ENCODE measurements at places on chromosomes 7 and 10. TPM values are rescaled to one million over a fixed set of nuclear protein-coding genes. Genes with fewer than 3 reads are reported as not detected.

The STRIP2 gene
- total RNA-seq, result 0.14 TPM

DNA sequence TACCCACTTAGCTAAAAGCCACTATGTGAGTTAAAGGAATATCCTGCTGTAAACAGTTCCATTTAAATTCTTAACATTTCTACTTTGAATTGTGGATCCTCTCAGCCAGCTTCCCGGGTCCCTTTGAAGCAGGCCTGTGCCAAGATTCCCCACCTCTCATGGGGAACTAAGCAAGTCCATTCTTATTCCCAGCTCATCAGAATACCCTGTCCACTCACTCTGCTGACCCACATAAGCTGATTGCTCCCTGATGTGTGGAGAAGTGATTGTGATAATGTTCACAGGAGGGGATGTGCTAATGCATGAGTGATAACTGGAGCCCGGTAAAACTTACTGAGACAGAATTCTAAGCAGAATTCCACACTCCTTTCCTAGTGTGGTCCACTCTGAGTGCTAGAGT is 709.7 kb downstream of the CNTNAP2 start:
- no peaks in the 10 kb centered on the region for H3K4me1 ChIP-seq
- no peak for DNase-seq
- no peak overlapping the region for H3K27ac ChIP-seq
- H3K36me3 ChIP-seq, result no peaks in the 10 kb centered on the region

DNA sequence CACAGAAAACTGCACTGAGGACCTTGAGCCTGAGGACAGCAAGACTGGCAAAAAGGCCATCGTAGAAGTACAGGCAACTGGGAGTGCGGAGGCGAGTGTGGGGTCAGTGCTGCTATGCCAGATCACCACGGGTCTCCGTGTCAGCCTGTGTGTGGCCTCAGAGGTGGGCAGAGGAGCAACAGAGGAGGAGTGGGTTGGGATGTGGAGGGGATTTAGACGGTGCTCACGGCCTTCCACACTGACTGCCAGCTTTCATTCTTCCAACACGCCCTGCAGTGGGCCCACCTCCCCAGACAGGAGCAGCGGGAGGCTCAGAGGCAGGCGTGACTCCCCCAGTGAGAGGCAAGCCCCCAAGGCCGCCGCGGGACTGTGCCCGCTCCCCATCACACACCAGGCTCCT is 17.0 kb upstream of the ZMIZ1 start:
- H3K4me3 ChIP-seq, result no peak overlapping the region
- H3K36me3 ChIP-seq, result no peaks in the 10 kb centered on the region
- peaks cover 72% of the 10 kb centered on the region for H3K4me1 ChIP-seq
- no peaks in the 10 kb centered on the region for H3K27me3 ChIP-seq
- H3K27ac ChIP-seq, result no peak overlapping the region

- no peak for DNase-seq
- H3K36me3 ChIP-seq, result no peaks in the 10 kb centered on the region
- H3K4me3 ChIP-seq, result no peak overlapping the region
- H3K27me3 ChIP-seq, result no peaks in the 10 kb centered on the region
- no peak overlapping the region for H3K27ac ChIP-seq
- no peaks in the 10 kb centered on the region for H3K4me1 ChIP-seq
Observed at GRCh38 chr10:13560597-13560996, 26.2 kb upstream of the PRPF18 start.

GRCh38 chr7:157628456-157628855 is 291.7 kb downstream of the DNAJB6 start:
- DNase-seq, result no peak
- no peaks in the 10 kb centered on the region for H3K36me3 ChIP-seq
- H3K4me3 ChIP-seq, result no peak overlapping the region
- H3K27me3 ChIP-seq, result peaks cover 3% of the 10 kb centered on the region
- peaks cover 38% of the 10 kb centered on the region for H3K4me1 ChIP-seq
- no peak overlapping the region for H3K27ac ChIP-seq

DNA sequence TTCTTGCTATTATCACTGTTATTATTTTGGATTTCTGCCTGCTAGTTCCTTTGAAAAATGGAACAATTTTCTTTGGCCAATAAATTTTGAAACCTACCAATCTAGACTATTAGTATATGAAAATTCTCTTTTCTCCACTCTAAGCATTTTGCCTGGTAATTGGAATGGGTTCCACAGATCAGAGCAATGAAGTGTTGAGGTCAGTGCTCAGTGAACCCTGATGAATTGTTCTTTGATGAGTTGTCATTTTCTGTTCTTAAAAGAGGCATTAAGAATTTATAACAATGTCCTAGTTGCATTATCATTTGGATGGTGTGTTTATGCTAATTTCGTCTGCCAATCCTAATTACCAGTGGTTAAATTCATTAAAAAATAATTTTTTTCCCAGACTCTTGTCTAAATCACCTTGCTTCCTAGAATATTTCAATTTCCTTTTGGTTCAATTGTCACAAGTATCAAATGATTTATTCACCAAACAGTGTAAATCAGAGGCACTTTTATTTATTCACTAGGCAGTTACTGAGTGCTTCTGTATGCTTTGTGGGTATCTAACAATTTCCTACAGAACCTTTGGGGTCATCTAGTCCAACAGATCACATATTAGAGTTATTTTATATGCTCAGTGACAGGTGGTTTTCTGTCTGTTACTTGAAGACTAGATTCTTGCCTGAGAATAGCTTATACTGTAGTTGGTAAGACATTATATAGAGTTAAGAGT is 239.0 kb downstream of the DNAJB9 start:
- H3K4me1 ChIP-seq, result no peaks in the 10 kb centered on the region
- no peaks in the 10 kb centered on the region for H3K27me3 ChIP-seq
- H3K27ac ChIP-seq, result no peak overlapping the region
- H3K36me3 ChIP-seq, result no peaks in the 10 kb centered on the region

The FXYD4 gene
- total RNA-seq, result not detected

DNA sequence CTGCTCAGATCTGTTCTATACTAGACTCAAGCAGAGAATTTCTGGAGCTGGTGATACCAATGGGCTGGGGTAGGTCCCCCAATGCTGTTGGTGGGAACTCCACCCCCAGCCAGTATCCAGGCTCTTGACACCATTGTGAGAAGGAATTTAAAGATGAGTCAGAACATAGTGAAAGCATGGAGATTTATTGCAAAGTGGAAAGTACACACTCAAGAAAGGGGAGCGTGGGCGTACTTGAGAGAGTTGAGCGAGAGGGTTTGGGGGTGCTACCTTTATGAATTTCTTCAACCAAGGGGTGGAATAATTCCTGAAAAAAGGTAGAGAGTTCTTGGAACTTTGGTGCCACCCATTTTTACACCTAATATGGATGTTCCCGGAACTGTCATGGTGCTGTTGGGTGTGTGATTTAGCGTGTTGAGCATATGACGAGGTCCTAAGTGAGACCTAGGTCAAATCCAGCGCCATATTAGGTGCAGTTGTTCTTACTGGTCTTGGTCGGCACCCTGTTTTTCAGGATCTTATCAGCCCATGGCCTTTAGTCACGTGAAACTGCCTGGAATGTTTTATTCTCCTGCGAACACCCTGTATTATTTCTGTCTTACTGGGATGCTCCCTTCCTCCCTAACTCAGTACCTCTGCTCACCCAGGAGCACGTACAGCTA is 122.0 kb upstream of the AHR start:
- no peak for DNase-seq
- no peak overlapping the region for H3K27ac ChIP-seq
- H3K4me1 ChIP-seq, result no peaks in the 10 kb centered on the region
- no peaks in the 10 kb centered on the region for H3K27me3 ChIP-seq
- no peaks in the 10 kb centered on the region for H3K36me3 ChIP-seq
- H3K4me3 ChIP-seq, result no peak overlapping the region

GRCh38 chr10:12509016-12509793 is 159.9 kb downstream of the CAMK1D start:
- H3K4me1 ChIP-seq, result peaks cover 22% of the 10 kb centered on the region
- no peaks in the 10 kb centered on the region for H3K27me3 ChIP-seq
- no peaks in the 10 kb centered on the region for H3K36me3 ChIP-seq
- DNase-seq, result no peak
- H3K27ac ChIP-seq, result no peak overlapping the region

DNA sequence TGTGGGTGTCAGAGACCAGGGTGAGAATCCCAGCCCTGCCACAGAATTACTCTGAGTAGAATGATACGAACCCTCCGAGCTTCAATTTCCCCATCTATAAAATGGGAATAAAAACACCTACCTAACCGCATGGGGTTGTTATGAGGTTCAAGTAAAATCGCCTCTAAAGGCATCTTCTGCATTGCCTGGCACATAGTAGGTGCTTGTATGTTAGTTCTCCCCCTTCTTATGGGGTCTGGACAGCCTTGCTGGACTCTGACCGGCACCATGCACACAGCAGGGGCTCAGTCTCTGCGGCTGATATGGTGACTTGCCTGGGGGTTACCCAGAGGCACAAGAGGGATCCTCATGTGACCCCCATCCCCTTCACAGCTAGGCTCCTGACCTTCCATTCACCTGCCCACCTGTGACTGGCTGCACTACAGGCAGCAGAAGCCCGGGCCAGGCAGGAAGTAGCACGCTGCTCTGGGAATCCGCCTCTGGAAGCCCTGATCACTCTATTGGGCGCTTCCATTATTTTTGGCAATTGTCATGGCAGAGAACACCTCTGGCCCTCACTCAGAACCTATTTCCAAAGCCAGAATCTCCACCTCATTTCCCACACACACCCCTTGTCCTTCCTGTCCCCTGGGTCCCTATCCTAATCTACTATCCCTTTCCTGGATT is 6.0 kb downstream of the SH3PXD2A start:
- H3K27ac ChIP-seq, result no peak overlapping the region
- no peak overlapping the region for H3K4me3 ChIP-seq
- H3K36me3 ChIP-seq, result no peaks in the 10 kb centered on the region

DNA sequence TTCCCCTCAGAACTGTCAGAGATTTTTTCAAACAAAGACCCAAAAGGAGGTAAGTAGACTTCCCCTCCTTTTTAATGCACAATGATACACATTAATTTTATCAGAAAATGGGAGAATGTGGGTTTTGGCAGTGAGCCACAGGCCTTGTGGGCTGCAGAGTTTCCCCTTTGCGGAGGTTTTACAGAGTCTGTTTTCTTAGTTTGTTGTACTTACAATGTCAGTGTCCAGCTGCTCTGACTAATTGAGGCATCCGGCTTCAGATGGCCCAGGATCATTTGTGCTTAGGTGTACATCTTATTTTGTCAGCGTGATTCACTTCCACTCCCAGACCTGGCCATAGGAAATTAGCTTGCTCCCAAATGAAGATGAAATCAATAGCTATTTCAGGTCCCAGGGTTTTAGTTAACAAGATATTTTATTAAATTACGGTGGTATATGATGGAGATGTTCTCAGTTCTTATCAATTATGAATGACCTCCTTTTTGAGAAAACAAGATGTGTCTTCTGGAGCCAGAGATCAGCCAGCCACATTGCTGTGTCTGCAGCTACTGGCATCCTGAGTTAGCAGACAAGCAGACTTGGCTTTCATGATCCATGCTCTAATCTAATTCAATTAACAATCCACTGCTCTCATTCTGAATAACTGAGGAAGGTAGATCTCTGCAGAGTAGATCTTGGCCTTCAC is 1086.6 kb upstream of the SORCS1 start:
- H3K27ac ChIP-seq, result no peak overlapping the region
- DNase-seq, result no peak
- H3K27me3 ChIP-seq, result no peaks in the 10 kb centered on the region
- no peaks in the 10 kb centered on the region for H3K4me1 ChIP-seq

The SLK gene
- 20.5 TPM for total RNA-seq

The SLC13A1 gene
- total RNA-seq, result not detected

DNA sequence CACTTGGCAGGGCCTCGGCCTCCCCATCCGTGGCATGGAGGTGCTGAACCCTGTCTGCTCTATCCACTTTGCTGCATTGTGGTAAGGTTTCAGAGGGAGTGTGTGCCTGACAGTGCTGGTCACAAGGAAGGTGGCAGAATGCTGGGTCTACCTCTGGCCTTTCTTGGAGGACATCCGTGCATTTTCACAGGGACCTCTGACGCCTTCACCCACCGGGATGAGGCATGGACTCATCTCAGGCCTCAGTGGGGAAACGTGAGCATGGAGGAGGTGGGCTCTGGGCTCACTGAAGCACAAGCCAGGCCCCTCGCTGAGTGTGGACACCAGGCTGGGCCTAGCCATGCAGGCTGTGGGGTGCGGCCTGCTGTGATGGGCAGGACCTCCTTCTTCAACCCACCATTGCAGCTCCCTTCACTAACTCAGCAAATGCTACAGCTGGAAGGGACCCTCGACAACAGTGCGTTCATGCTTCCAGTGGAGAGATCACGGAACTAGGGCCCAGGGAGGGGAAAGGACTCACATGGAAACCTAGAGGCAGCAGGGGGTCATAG is 8.6 kb downstream of the TBATA start:
- H3K27me3 ChIP-seq, result no peaks in the 10 kb centered on the region
- no peaks in the 10 kb centered on the region for H3K4me1 ChIP-seq
- H3K27ac ChIP-seq, result no peak overlapping the region
- no peak overlapping the region for H3K4me3 ChIP-seq

The PON3 gene
- total RNA-seq, result not detected

- no peaks in the 10 kb centered on the region for H3K4me1 ChIP-seq
- H3K36me3 ChIP-seq, result peaks cover 22% of the 10 kb centered on the region
- no peak for DNase-seq
- no peak overlapping the region for H3K4me3 ChIP-seq
- H3K27me3 ChIP-seq, result no peaks in the 10 kb centered on the region
Observed at GRCh38 chr7:87325576-87326370, 19.7 kb upstream of the CROT start.

GRCh38 chr10:75827587-75828021 is 396.2 kb downstream of the LRMDA start:
- H3K27me3 ChIP-seq, result no peaks in the 10 kb centered on the region
- H3K4me1 ChIP-seq, result no peaks in the 10 kb centered on the region
- no peak overlapping the region for H3K27ac ChIP-seq
- no peak for DNase-seq
- H3K36me3 ChIP-seq, result no peaks in the 10 kb centered on the region

The OPN4 gene
- total RNA-seq, result not detected

The FHIP2A gene
- total RNA-seq, result 52.8 TPM

DNA sequence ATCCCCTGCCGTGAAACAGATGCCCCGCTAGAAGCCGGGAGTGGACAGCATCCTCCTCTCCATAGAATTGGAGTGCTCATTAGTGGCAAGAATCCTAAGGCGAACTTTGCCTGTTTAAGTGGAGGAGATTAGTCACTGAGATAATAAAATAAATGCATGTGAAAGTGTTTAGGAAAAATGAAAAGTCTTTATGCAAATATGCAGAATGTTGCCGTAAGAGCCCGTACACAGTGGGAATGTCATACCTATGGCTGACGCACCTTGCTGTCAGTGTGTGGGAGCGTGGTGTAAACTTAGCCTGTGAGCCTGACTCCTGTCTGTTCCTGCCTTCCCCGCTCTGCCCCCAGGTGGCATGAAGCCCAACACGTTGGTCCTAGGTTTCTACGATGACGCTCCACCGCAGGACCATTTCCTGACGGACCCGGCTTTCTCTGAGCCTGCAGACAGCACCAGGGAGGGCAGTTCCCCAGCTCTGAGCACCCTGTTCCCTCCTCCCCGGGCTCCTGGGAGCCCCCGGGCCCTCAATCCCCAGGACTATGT is 1.7 kb upstream of the TRIP6 start:
- H3K4me1 ChIP-seq, result peaks cover 28% of the 10 kb centered on the region
- H3K36me3 ChIP-seq, result peaks cover 39% of the 10 kb centered on the region
- H3K27ac ChIP-seq, result no peak overlapping the region

All from CD4-positive, alpha-beta T cell (primary cell).